ENCODE measurements at places on chromosomes 7 and 10. TPM values are rescaled to one million over a fixed set of nuclear protein-coding genes. Genes with fewer than 3 reads are reported as not detected.

DNA sequence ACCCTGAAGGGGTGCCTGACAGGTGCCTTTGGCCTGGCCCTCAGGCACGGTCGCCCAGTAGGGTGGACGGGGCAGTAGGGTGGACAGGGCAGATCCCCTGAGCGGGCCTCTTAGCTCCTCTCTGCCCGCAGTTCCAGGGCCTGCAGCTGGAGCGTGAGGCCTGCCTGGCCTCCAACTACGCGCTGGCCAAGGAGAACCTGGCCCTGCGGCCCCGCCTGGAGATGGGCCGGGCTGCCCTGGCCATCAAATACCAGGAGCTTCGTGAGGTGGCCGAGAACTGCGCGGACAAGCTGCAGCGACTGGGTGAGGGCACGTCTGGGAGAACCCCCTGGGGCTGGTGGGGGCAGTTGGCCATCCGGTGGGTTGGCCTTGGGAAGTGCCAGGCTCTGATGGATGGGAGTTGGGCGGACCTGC is 1.7 kb downstream of the VPS37D start:
- no peak for DNase-seq
- H3K27me3 ChIP-seq: no peaks in the 10 kb centered on the region
- no peaks in the 10 kb centered on the region for H3K4me1 ChIP-seq
- no peak overlapping the region for H3K27ac ChIP-seq
- H3K36me3 ChIP-seq: no peaks in the 10 kb centered on the region

- no peaks in the 10 kb centered on the region for H3K27me3 ChIP-seq
- no peak overlapping the region for H3K27ac ChIP-seq
- peak; percentile 11 for DNase-seq
- H3K4me3 ChIP-seq: no peak overlapping the region
- H3K4me1 ChIP-seq: no peaks in the 10 kb centered on the region
- H3K36me3 ChIP-seq: no peaks in the 10 kb centered on the region
Observed at GRCh38 chr10:129517680-129518057, 50.6 kb downstream of the MGMT start.

CLDN3 gene
- not detected for total RNA-seq

- H3K27ac ChIP-seq: no peak overlapping the region
- H3K4me3 ChIP-seq: no peak overlapping the region
- no peaks in the 10 kb centered on the region for H3K36me3 ChIP-seq
- DNase-seq: no peak
- no peaks in the 10 kb centered on the region for H3K27me3 ChIP-seq
- H3K4me1 ChIP-seq: peaks cover 23% of the 10 kb centered on the region
Observed at GRCh38 chr10:7438196-7438986, 27.6 kb upstream of the SFMBT2 start.

GRCh38 chr10:28942012-28942411 is 264.7 kb downstream of the BAMBI start:
- H3K4me3 ChIP-seq: no peak overlapping the region
- no peaks in the 10 kb centered on the region for H3K27me3 ChIP-seq
- no peak overlapping the region for H3K27ac ChIP-seq
- no peak for DNase-seq
- no peaks in the 10 kb centered on the region for H3K4me1 ChIP-seq

DNA sequence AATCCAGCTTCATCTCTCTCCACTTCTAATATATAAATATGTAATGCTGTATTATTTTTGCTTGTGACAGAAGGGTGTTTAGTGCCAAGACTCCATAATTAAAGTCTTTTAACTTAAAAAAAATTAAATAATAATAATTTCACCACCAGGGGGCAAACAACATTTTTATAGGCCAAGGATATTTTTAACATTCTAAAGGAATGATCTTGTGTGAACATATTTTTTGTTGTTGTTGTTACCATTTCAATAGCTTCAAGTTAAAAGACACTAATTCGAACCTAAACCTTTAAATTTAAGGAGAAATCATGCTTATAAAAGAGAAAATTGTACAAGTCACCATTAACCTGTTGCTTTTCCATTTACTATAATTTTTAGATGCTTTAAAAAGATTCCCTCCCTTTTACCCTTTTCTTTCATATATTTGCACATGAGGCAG is 7.5 kb upstream of the DNAJC1 start:
- no peak overlapping the region for H3K4me3 ChIP-seq
- DNase-seq: no peak
- H3K36me3 ChIP-seq: no peaks in the 10 kb centered on the region
- no peak overlapping the region for H3K27ac ChIP-seq
- H3K4me1 ChIP-seq: no peaks in the 10 kb centered on the region

GRCh38 chr10:49498425-49498824 is 40.5 kb downstream of the ERCC6 start:
- H3K27me3 ChIP-seq: no peaks in the 10 kb centered on the region
- no peak for DNase-seq
- no peak overlapping the region for H3K4me3 ChIP-seq

MYH16 gene
- 0.13 TPM for total RNA-seq

DNA sequence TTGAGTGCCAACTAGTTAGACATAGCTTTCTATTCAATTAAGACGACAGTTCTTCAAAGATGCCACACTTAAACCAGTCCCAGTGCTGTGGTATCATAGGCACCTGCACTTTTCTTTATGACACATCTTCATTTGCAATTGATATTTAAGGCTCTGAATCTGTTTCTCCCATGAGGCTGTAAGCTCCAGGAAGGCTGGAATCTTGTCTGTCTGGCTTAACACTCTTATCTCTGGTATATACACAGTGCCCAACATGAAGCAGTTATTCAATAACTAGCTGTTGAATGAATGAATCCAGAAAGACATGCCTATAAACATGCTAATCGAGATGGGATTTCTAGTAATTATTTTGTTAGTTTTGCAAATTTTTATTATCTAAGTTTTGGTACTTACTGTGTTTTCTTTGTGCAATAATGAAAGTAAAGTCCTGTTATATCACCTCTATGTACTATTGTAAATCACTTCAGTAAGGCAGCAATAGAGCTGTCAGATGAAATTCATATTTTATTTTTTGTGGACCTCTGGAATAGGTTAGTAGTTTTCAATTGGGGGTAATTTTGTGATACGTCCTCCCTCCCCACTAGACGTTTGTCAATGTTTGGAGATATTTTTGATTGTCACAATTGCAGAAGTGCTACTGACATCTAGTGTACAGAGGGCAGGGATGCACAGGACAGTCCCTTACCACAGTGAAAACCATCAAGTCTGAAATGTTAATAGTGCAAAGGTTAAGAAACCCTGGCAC is 51.3 kb upstream of the STEAP4 start:
- no peaks in the 10 kb centered on the region for H3K36me3 ChIP-seq
- no peaks in the 10 kb centered on the region for H3K4me1 ChIP-seq
- no peak overlapping the region for H3K27ac ChIP-seq
- no peaks in the 10 kb centered on the region for H3K27me3 ChIP-seq

LIPM gene
- total RNA-seq: not detected

DNA sequence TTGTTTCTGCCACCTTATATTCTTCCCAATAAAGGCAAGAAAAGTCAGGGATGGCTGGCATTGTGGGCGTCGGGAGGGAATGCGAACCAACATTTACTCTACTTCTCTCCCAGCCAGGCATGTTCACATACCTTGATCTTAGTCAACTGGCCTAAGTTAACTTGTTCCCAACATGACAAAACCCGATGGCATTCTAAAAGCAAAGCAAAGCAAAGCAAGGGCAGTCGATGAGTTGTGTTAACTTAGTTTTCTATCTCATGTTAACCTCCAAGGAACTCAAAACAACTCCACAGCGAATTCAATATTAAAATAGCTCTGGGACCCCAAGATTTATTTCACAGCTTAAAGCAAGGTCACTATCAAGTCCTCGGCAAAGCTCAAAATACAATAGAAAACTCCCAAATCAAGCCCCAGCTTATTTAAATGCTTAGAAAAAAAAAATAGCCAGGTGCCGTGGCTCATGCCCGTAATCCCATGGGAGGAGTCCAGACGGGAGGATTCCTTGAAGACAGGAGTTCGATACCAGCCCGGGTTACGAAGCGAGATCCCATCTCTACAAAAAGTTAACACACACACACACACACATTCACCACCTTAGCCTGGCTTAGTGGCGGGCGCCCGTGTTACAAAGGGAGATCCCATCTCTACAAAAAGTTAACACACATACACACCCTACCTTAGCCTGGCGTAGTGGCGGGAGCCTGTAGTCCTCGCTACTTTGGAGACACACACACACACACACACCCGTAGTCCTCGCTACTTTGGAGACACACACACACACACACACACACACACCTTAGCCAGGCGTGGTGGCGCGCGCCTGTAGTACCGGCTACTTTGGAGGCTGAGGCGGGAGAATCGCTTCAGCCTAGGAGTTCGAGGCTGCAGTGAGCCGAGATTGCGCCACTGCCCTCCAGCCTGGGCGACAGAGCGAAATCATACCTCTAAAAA is 901 bp upstream of the CCNY start:
- no peaks in the 10 kb centered on the region for H3K27me3 ChIP-seq
- H3K27ac ChIP-seq: peak overlapping the region; percentile 51
- H3K4me3 ChIP-seq: peak overlapping the region; percentile 68
- no peak for DNase-seq

NANOS1 gene
- 0.36 TPM for total RNA-seq

DNA sequence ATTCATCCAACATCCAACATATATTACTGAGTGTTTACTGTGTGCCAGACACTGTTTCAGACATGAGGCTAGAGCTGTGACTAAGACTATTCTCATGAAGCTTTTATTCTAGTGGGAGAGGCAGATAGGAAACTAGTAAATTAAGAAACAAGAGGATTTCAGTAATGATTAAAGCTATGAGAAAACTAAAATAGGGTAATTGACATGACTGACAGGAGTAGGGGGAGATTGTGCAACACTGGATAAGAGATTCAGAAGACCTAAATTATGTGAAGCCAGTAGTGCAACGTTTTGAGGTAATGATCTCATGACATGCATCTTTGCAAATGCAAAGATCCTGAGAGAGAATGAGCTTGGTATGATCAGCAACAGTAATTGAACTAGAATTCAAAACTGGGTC is 48.6 kb upstream of the MKLN1 start:
- H3K27me3 ChIP-seq: no peaks in the 10 kb centered on the region
- no peaks in the 10 kb centered on the region for H3K36me3 ChIP-seq
- no peak overlapping the region for H3K4me3 ChIP-seq
- DNase-seq: no peak
- H3K27ac ChIP-seq: no peak overlapping the region
- no peaks in the 10 kb centered on the region for H3K4me1 ChIP-seq

DNA sequence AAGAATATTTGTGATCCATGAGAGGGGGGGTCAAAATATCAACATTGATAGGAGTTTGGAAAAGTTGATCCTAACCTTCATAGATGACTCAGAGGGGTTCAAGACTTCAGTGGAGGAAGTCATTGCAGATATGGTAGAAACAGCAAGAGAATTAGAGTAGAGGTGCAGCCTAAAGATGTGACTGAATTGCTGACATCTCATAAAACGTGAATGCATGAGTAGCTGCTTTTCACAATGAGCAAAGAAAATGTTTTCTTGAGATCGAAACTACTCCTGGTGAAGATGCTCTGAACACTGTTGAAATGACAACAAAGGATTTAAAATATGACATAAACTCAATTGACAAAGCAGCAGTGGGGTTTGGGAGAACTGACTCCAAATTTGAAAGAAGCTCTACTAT is 700.7 kb upstream of the FZD8 start:
- H3K36me3 ChIP-seq: no peaks in the 10 kb centered on the region
- no peaks in the 10 kb centered on the region for H3K27me3 ChIP-seq
- no peak overlapping the region for H3K27ac ChIP-seq
- no peak for DNase-seq

- H3K36me3 ChIP-seq: no peaks in the 10 kb centered on the region
- DNase-seq: no peak
- H3K4me3 ChIP-seq: no peak overlapping the region
- H3K27me3 ChIP-seq: no peaks in the 10 kb centered on the region
- no peaks in the 10 kb centered on the region for H3K4me1 ChIP-seq
Observed at GRCh38 chr10:59245686-59246085, 69.2 kb downstream of the PHYHIPL start.

DNA sequence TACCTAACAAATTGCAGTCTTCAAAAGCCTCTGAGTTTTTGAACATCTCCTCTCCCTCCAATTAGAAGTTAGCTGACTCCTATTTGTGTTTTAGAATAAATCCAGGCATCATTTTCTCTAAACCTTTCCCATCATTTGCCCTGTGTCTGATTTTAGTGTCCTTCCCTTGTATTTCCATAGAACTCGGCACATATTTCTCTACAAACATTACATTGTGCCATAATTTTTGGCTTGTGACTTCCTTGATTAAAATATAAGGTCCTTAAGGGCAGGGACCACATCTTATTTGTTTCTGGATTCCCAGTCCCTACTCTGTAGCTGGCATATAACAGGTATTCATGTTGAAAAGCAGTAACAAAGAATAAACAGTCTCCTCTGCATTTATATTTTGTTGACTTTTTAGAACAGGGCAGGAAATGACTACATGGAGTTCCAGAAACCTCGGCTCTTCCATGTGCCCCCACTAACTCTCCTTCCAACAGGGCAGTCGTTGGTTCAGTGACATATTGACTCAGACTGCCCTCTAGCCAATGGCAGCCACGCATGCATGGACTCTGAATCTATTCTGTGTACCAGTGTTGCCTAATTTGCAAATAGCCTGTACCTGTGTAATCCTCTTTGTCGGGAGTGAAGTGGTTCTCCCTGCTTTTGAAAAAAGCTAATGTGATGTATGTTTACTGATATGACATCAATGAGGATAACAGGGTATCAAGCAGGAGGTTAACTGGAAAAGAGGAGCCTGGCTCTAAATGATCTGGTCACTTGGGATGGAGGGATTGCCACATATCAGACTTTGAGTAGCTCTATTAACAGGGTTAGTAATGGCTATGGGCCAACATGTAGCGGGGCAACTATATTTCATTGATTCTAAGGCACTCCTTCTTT is 19.8 kb upstream of the CPN1 start:
- H3K4me3 ChIP-seq: no peak overlapping the region
- H3K27ac ChIP-seq: no peak overlapping the region
- no peaks in the 10 kb centered on the region for H3K4me1 ChIP-seq
- DNase-seq: no peak
- H3K36me3 ChIP-seq: no peaks in the 10 kb centered on the region
- H3K27me3 ChIP-seq: peaks cover 2% of the 10 kb centered on the region

DNA sequence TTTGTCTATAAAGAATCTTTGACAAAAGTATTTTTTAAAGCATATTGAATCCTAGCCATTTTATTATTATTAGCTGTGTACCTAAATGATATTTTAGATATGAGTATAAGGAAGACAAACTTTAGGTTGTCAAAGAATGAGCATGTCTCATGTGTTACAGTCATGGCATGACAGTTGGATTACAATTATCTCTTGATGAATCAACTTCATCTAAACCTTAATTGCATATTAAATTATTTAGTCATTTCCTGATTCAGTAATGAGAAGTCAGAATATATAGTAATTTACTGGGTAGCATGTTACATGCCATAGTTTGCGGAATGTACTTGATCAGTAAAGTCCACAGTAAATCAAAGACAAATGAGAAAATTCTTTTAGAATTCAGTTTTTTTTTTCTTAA is 59.2 kb downstream of the MAPK8 start:
- no peak for DNase-seq
- H3K4me1 ChIP-seq: no peaks in the 10 kb centered on the region
- no peak overlapping the region for H3K4me3 ChIP-seq
- H3K27ac ChIP-seq: no peak overlapping the region
- no peaks in the 10 kb centered on the region for H3K36me3 ChIP-seq

PLAC9 gene
- not detected for total RNA-seq

Data from GM12878 (cell line).